HT-29 (cell line): ENCODE measurements at places on chromosomes 4 and X.

DNA sequence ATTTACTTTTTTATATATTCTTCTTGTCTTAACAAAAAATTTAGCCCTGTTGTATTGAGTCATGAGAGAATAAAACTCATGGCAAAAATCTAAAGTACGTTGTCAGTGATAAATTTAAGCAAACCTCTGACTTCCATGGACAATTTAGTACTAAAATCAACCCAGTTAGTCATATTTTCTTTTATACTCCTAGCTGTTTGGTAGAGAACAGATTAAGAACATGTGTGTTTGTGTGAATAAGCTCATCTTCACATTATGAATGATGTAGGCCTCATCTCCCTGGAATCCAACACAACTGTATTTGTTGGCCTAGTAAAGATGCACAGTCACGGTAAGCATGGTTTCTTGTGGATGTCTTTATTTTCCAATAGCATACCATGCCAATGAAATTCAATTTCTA lies 40.8 kb upstream of the FAM47B start:
- no peak for DNase-seq

GRCh38 chr4:128427832-128428366 lies 140.3 kb upstream of the PGRMC2 start:
- DNase-seq: peak; percentile 91

GRCh38 chr4:126783191-126783590 lies 849.6 kb upstream of the INTU start:
- no peak for DNase-seq

- DNase-seq: peak; percentile 8
These were observed 285.8 kb upstream of the TRPC5 start for GRCh38 chrX:112368371-112368770.

- no peak for DNase-seq
These were observed at the start of gene GRIA2 for GRCh38 chr4:157220371-157220881. TSS of gene GRIA2 (plus strand) at chr4:157220728. CDS start at chr4:157221043, 315 bp downstream.

- no peak for DNase-seq
These were observed 53.8 kb downstream of the RBM47 start for GRCh38 chr4:40575846-40576245.

- no peak for DNase-seq
These were observed 2.9 kb downstream of the PDGFRA start for GRCh38 chr4:54231768-54232688.
